ENCODE measurements at places on chromosomes 2 and 18.

GRCh38 chr2:162155093-162155492 lies 3.0 kb upstream of the GCG start:
- no peak for DNase-seq

DNA sequence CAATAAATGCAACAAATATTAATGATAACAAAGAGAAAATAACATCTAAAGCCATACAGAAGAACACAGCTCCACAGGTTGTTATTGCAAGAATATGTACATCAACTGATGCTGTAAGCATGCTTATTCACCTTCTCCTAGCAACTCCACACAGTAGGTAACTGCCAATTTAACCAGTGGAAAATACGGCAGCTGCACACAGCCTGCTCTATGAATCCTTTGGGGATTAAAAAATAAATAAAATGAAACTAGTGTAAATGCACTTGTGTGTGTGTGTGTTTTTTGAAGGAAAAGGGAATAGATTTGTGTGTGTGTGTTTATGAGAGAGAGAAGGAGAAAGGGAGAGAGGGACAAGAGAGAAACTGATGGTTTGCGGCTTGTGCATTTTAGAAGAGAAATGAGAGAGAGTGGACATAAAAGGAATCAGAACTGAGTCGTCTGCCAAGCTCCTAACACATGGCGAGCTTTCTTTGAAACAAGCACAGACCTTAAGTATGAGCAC lies 96.2 kb upstream of the PDE1A start:
- no peak for DNase-seq

DNA sequence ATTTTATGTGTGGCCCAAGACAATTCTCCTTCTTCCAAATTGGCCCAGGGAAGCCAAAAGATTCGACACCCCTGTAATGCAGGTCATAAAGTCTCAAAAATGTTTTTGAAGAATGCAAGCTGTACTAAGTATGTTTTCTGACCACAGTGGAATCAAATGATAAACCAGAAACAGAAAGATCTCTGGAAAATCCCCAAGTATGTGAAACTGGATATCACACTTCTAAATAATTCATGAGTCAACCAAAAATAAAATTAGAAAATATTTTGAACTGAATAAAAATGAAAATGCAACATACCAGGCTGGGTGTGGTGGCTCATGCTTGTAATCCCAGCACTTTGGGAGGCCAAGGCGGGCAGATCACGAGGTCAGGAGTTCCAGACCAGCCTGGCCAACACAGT lies 34.1 kb upstream of the UBE2F start:
- peak; percentile 21 for DNase-seq

DNA sequence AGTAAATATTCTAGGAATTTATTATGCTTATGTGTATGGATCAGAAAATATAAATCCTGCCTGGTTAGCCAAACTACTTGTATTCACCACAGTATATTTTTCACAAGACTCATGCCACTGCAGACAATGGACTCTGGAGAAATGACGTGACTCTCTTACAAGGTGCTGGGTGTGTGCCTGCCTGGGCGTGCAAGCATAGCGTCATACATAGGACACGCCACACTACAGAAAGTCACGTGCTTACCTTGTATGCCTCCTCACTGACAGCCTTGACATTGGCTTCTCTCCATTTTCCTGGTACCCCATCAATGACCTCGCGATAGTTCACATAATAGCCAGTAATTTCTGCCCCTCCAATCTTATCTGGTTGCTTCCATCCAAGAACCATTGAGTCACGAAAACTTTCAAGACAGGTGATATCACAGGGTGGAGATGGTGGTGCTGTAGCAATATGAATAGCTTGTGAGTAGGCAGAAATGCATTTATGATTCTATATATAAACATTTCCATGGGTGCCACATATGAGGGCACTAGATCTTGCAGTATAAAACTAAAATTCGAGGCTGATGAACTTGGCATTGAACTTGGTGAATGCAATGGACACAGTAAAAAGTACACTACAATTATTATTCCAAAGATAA lies 93.2 kb downstream of the MYOM1 start:
- DNase-seq: no peak

DNA sequence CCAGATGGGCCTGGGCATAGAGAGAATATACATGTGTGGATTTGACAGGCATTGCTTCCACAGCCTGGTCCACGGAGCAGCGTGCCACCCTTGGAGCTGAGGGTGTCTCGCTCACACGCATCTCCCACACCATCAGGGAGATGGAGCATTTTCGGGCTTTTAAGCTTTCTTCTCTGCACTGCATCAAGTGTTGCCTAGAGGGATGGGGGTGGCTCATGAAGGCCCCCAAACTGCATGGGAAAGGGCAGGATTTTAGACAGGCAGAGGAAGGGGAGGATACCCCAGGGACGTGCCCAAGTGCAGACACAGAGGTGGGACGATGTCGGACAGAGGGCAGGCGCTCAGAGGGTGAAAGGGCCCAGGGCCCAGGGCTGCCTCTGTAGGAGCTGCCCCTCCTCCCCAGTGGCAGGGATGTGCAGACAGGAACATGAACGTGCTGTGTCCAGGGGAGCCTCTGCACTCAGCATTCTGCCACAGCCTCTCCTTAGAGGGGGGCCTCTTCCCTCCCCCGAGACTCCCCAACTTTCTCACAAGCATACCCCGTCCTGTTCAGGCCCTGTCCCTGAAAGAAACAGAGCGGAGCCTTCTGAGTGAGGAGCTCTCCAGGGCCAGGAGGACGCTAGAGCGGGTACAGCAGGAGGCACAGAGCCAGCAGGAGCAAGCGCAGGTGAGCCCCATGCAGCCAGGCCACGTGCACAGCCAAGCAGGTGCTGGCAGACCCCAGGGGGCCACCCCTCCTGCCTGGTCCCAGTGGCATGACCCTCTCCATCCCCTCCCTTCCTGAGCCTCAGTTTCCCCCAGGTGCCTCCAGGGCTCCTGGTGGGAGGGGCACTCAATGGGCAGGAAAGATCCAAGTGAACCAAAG lies 42.9 kb upstream of the SNED1 start:
- no peak for DNase-seq

DNA sequence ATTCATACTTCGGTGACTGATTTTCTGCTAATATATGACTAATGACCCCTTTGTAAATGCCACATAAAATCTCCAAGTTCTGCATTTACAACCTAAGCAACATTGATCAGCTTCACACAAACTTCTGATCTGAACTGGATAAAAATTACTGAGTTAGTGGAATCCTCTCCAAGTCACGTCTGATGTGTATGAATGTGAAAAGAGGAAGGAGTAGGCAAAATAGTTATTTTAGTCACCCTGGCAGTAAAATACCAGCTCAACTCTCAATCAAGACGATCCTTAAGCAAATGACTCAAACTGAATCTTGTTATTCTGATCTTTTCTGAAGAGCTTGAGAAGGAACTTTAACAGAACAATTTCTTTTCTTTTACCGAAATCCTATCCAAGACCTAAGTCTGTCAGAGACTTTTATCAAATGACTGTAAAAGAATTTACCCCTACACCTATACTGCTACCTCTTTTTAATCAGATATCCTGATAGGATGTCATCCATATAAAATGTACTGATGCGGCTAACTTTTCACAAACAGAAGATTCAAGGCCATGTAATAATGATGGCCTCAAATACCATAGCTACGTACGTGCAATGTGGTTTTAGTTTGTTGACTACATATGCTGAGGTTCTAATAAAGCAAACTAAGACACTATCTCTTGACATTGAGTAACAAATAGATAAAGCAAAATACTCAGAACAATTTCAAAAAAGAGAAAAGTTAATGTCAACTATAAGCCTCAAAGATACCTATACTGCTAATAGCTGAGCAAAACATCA lies 23.7 kb downstream of the CUL3 start:
- DNase-seq: peak; percentile 54

DNA sequence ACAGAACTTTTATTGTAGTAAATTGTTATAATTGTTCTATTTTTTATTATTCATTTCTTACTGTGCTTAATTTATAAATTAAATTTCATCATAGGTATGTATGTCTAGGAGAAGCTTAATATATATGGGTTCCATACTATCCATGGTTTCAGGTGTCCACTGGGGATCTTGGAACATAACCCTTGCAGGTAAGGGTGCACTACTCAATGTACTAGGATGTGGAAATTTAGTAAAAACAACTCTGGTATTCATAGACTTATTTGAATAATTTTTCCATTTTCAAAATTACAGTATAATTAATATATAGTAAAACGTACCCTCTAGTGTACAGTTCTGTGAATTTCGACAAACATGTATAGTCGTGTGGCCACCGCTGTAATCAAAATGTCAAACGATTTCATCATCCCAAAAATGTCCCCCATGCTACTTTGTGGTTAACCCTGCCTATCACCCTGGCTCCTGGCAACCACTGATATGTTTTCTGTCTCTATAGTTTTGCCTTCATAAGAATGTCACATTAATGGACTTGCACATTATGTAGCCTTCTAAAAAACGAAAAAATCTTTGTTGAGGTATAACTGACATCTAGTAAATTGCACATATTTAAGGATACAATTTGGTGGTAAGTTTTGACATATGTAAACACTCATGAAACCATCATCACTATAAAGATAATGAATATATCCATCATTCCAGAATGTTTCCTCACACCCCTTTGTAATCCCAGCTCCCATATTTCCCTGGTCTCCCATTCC lies 45.7 kb downstream of the ARL5A start:
- no peak for DNase-seq

DNA sequence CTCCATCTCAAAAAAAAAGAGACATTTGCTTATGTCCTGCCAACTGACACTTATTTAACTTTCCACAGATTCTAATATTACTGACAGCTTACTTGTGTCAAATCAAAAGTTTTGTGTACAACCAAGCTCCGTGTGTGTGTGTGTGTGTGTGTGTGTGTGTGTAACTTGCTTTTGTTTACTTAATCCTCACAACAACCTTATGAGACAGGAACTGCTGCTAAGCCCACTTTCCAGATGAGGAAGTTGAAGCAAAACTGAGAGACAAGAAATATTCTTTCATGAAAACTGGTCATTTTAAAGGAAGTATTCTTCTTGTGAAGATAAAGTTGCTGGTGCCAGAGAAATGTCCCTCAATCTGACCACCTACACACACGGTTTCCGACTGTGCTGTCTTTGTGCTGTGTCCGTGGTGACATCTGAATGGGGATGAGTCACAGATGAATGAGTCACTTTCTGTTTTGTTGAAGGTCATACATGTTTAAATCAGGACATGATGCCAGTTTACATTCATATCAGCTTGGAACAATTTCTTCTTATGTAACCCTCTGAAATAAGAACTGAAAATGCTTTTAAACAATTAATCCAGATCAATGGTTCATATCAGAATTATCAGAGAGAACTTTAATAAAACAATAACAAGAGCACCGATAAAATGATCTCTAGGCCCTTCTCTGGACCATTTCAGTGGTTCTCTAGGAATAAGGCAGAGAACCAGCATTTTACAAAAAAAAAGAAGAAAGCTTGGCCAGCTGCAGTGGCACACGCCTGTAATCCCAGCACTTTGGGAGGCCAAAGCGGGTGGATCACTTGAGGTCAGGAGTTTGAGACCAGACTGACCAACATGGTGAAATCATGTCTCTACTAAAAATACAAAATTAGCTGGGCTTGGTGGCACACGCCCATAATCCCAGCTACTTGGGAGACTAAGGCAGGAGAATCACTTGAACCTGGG lies 95.5 kb downstream of the THNSL2 start:
- peak; percentile 56 for DNase-seq

DNA sequence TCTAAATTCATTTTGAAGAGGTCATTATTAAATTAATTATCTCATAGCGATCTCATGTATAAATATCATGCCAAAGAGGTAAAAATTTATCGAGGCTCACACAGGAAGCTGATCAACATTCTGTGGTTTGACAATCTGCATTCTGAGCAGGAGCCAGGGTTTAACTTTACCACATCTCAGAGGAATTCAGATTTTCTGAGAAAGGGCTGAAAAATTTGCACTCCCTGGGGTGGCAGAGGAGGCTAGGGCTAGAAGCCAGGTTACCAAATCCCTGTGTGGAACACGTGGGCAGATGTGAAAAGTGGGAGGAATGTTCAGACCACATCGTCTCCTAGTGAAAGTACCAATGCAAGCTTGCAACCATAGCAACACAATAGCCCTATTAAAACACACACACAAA lies 63.5 kb upstream of the CTLA4 start:
- peak; percentile 87 for DNase-seq

- no peak for DNase-seq
Measured at GRCh38 chr18:655445-655844, 2.0 kb upstream of the TYMS start.

DNA sequence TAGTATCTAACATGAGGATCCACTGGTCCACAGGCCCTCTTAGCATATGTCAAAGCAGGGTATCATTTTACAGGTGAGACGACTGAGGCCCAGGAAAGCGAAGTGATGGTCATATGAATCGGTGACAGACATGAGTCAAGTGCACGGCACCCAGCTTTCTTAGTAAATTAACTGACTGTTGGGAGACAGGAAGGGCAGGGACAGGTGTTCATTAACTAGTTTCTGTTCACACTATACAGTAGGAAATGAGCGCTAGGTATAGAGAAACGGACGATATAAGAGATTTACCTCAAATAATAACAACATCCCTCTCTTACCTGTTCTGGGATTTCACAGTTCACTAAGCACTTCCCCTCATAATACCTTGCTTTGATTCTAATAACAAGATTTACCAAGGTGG lies 1.7 kb upstream of the SMARCAL1 start:
- DNase-seq: no peak
